ENCODE measurements at places on chromosomes 2 and 18.

GRCh38 chr2:9378433-9379390 lies 44.6 kb downstream of the ITGB1BP1 start:
- peak; percentile 61 for DNase-seq

GRCh38 chr18:68342039-68342659 lies 372.8 kb downstream of the TMX3 start:
- no peak for DNase-seq

- no peak for DNase-seq
These were observed 14.6 kb downstream of the FARSB start for GRCh38 chr2:222641336-222641735.

DNA sequence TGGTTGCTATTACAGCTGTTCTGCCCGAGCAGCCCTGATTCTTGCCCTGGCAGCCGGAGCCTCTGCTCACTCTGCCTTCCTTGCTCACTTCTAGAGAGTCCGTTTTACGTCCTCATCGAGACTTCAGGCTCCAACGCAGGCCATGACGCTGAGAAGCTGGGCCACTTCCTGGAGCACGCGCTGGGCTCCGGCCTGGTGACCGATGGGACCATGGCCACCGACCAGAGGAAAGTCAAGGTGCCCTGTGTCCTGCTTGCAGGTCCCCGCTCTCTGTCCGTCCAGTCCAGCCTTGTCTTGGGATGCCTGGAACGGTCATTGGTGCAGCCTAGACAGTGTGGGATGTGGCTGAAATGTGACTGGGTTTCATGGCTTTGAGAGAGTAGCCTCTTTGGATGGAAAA lies 16.7 kb downstream of the D2HGDH start:
- DNase-seq = no peak

GRCh38 chr2:37464067-37464466 lies 119.6 kb downstream of the QPCT start:
- DNase-seq = no peak

DNA sequence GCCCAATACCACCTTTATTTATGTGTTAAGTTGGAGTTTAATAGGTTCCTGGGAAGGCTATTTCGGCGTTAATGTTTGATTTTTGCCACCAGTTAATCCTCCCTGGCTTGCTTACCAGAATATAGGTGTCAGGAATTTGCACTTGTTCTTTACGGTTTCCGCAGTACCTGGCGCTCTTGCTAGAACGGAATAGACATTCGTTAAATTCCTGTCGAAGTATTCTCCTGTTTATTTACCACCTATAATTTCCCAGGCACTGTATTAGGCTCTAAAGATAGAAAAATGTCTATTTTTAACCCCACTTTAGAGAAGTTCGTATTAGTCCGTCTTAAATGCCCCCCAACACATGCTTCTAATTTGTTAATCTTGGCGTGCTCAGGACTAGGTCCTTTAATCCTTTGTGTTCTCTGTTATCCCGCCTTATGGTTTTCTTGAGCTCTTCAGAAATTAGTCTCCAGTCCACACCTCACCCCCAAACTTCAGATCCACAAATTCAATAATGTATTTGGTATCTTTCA lies 575 bp downstream of the CCDC150 start:
- no peak for DNase-seq

DNA sequence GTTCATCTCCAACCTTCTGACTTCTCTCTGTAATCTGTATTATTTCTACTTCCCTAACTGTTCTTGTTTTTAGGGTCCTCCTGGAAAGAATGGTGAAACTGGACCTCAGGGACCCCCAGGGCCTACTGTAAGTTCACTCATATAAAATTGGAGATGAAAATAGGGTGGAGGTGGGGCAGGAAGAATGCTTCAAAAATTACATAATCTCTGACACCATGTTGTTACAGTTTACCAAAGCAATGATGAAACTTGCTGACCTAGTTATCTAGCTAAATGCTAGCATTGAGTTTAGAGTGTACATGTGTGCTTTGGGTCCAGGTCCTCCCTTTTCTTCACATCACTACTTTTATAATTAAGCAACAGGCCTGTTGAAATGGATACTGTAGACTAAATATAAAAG lies 23.1 kb downstream of the COL3A1 start:
- no peak for DNase-seq

DNA sequence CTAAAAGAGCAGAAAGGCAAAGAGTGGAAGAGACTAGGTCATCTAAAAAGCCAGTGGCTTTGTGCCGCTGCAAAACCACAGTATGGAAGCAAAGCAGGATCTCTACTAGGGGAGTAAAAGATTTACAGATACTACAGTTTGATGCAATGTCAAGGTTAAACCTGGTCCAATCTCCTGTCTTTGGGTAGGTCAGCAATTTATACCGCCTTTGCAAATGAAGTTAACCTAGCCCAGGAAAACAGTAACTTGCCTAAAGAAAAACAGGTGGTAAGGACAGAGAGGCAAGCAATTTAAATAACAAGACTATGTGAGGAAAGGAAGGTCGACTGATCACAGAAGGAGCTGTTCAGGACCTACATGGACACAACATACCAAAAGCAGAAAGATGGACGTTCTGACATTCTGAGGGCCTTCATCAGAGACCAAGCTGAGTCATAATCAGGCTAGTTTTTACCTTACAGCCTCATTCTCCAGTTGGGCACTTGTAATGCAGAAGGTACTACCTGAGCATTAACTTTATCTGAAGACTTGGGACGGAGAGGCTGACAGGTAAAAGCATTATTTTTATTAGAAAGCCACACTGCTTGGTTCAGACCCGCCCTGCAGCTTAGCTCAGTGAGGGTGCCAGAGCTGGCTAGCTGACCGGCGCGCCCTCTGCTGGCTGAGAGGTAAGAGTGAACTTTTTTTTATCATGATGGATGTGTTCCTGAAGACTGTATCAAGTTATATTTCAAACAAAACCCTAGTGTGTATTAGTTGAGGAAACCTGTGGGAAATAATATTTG lies 15.9 kb downstream of the CDKL4 start:
- peak; percentile 29 for DNase-seq

GRCh38 chr2:176830362-176830761 lies 382.2 kb upstream of the HNRNPA3 start:
- DNase-seq = no peak

- no peak for DNase-seq
These were observed 38.5 kb downstream of the KCTD18 start for GRCh38 chr2:200471324-200471848.

DNA sequence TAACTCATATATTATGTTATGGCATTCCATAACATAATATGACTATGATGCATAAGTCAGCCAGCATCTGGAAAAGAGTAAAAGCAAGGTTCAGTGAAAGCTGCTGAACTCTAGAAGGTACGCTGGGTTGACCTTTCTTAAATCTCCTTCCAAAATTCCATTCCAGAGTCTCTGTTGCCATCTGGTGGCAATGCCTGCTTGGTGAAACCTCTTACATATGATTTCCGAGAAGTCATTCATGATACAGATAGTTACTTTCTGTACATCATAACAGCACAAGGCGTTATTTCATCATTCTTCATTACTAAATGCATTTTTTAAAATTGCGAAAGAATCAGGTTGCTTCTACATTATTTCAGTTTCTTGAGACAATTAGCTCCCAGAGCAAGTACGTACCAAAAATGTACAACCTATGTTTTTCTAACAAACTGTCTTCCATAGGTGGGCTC lies 7.0 kb upstream of the EPG5 start:
- DNase-seq = peak; percentile 65

GRCh38 chr2:11874861-11875260 lies 128.4 kb downstream of the LPIN1 start:
- DNase-seq = no peak

- DNase-seq = no peak
These were observed 115.8 kb downstream of the SS18 start for GRCh38 chr18:25974630-25975077.

DNA sequence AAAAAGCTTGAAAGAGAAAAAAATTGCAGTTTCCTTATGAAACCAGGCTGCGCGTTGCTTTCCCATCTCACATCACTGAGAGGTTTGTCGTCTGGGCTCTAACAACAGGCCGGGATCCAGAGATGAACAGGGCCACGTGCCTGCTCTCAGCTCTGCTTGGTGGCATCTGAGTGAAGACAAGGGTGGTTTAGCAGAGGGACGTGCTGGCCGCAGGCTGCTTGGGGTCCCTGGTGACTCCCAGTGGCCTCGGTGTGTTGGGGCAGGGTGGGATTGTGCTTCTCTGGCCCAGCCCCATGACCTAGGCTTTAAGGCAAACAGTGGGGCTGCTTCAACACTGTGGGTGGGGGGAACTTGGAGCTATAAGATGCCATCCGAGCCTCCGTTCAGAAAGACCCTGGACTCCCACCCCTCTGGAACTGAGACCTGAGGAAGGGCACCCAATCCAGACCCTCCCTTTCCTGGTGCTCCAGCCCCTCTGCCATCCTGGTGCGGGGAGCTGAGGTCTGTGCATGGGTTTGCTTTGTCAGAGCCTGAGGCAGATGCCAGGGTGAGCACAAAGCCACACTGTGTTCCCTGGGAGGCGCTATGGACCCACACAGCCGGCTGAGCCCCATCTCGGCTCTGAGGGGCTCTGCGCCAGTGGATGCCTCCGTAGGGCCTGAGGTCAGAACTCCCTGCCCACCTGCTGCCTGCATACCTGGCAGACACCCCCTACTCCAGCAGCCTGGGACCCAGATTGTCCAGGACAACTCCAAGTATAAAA lies 18.4 kb upstream of the HPCAL1 start:
- DNase-seq = no peak

DNA sequence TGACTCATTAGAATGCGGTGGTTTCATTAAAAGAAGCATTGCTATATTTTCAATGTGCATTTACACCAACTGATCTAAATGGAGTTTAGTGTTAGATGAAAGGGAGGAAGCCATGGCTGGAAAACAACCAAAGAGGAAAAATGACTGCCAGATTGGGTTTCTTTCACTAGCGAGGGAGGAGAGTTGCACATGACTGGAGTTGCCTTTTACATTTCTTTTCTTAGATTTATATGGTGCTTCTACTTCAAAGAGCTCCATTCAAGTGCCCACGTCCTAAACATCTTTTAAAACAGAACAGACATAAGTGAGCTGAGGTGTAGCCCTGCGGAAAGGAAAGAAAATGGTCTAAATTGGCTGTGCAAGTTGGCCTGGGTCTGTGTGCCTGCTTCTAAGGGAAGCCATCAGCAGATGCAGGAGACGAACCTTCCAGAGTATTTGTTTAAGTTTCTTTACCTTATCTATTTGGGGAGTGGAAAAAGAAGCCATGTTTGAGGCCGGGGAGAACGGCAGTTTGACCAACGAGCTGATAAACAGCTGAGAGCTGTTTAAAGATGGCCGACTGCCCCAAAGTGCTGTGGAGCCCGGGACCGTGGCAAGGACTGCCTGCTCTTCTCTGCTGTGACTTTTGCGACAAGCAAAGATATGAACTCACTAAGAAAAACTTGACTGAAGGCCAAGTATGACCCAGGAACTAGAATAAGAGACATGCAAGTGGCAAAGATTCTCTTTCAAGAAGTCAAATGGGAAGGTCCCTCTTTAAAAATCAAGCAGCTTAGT lies 327.0 kb downstream of the ZNF516 start:
- no peak for DNase-seq

DNA sequence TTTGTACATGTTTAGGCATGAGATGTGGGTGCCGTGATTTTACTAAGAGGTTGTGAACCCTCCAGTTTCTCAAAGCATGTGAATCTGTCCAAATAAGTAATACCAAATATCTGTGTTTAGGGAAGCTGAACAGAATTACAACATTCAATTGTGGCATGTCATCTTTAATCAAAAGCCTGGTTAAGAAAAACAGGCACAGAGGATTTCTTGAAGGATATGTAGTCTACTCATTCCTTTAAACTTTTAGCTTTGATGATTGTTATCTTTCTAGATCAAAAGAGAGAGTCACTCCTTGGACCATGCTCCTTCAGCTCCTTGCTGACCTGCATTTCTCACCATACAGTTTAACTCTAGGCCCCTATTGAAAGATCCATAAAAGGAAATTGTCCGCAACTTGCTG lies 296.8 kb downstream of the STK39 start:
- DNase-seq = no peak

DNA sequence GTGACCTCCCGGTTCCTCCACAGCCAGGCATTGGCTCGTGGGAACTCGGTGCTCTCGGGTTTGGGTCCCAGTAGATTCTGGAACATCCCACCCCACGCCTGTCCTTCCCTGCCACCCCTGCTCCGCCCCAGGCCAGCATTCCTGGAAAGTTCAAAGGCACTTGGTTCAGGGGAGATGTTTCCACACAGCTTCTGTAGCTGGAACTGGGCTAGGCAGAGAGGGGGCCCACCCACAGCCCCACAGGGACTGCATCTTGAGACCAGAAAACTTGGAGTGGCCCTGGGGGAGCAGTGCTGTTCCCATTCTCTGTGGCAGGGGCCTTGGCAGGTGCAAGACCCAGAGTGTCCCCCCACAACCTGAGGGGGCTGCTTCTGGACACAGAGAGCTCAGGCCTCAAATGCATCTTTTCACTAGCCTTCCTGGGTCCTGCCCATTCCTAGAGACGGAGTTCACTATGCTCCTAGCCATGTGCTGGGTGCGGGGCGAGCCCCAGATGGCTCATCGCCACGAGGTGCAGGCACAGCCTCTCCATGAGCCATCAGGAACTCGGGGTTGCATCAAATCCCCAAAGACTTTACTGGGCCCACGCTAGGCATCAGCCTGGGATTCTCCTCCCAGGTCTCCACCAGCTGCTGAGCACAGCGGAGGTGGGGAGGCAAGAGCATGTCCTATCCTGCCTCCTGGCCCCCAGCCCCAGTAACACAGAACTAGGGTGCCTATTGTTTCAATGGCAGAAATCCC lies 68.7 kb downstream of the ZFP36L2 start:
- DNase-seq = no peak

GRCh38 chr2:102051692-102052277 lies 60.0 kb downstream of the IL1R2 start:
- DNase-seq = no peak

DNA sequence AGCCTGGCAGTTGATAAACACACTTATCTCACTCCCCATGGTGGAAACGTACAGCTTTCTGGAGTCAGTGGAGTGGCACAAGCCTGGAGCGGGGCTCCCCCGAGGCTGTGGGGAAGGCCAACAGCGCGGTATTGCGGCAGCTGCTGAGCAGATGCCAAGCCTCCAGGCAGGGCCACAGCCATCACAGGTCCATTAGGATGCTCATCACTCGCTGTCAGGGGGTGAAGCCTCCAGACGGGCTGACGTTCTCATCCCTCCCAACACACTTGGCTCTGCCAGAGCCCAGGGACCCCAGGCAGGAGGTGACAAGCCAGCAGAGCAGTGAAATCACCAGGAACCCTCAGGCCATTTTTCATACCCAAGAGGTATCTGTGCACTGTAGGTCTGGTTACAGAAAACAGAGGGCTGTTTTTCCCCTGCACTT lies 529.2 kb upstream of the KLHL29 start:
- DNase-seq = no peak

DNA sequence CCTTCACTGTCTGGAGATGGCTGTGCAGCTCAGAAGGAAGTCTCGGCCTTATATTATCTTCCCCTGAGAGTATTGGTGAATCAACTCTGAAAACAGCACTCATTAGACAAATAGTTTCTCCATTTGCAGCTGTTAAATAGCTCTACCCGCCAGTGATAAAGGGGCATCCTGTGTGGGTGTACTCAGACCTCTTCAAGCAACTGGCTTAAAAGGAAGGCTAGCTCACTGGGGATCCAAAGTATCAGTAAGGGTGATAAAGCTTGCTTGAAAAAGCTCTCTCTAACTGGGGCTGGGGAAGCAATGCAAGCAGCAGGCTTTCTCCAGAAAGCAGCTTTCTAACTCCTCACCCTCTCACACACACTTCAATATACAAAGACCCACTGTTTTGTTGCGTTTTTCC lies 64.9 kb upstream of the PSMD14 start:
- no peak for DNase-seq
